HT1080 (cell line): ENCODE measurements at places on chromosomes 1 and 21. TPM values are rescaled to one million over a fixed set of nuclear protein-coding genes. Genes with fewer than 3 reads are reported as not detected.

The GBP3 gene
- total RNA-seq = 20.0 and 21.8 TPM in 2 replicates

- DNase-seq = no peak
Measured at GRCh38 chr1:40075266-40075665, 21.8 kb downstream of the PPT1 start.

- DNase-seq = no peak
Measured at GRCh38 chr1:47624531-47624930, 186.7 kb downstream of the FOXD2 start.

DNA sequence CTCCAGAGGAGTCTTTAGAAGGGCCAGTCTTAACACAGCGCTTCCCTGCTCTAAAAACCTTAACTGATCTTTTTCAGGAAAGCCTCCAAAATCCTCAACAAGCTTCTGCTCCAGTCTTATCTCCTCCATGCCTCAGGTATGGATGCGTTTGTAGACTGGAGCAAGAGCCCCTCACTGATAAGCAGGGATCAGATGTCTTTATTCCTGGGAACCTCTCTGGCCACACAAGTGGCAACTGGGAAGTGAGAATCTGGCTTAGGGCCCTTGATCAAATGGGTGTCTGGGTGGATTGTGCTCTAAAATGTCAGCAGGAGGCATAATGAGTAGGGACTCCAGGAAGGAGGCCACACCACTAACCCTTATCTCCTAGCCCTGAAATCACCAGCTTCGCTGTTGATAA, 1.4 kb downstream of the ZBTB8A start:
- DNase-seq = no peak

GRCh38 chr1:22866868-22867267, 105.8 kb downstream of the LACTBL1 start:
- DNase-seq = no peak

DNA sequence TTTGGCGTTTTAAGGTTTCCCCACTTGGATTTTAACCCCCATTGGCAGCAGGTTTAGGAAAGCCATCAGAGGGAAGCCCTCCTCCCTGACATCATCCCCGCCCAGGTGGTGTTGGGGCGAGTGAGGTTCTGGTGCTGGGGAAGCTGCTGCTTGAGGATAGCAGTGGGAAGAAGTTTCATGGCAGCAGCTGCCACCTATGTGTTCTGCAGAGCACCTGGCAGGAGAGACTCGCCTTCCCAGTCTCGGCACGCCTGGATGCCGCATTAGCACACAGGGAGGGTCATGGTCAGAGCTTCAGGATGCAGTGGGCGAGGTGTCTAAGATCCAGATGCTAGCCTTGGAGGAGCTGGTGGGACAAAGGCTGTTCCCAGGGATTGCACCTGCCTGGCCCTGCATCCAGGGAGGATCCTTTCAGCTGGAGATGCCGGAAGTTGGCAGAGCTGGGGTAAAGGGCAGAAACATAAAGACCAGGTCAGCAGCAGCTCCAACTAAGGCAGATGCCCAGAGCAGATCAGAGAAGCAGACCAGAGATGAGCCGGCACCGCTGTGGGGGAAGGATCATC, 33.9 kb downstream of the ABCG1 start:
- DNase-seq = no peak

The CELA3A gene
- total RNA-seq = not detected in 2 replicates

The CFHR3 gene
- 0.20 and 0.76 TPM in 2 replicates for total RNA-seq

DNA sequence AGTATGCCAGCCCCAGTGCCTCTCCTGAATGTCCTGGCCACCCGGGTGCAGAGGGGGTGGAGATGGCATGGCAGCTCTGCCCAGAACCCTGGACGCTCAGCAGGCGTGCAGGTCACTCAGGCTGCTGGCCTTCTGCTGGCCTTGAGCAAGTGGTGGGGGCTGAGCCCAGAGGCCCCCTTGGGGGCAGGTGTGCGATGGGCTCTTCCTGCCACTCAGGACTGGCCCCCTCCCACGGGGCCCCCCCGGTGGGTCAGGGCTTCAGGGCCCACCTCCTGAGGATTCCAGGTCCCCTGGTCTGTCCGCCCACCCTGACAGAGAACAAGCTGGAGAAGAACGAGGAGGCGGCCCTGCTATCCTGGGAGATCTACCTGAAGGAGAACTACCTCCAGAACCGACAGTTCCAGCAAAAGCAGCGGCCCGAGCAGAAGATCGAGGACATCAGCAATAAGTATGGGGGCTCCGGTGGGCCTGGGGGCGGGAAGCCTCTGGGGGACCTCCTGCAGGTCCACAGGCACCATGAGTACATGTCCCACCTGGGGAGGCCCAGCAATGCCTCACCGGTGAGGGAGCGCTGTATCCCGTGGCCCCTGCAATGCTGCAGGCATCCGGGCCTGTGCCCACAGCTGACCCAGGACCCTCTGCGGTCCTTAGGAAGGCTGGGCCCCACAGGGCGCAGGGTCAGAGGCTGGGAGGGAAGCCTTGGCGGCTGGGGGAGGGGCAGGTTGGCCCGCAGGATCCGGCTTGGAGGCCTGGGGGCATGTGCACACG, 37.0 kb upstream of the LRRC3 start:
- no peak for DNase-seq

DNA sequence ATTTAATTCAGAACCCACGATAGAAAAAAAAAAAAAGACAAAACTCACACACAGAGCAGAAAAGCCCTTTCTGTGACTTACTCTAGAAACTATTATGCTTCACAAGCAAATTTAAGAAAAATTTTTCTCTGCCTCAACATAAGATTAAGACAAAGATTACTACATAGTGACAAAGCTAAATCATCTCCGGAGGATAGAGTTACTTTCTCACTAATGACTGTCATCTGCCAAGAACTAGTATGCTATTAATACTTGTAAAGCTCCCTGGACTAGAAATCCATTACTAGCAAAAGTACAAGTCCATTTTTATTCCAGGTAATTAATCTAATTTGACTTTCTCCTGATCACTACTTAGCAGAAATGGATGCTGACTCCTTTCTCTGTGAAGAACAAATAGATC, 25.9 kb downstream of the GREM2 start:
- no peak for DNase-seq

DNA sequence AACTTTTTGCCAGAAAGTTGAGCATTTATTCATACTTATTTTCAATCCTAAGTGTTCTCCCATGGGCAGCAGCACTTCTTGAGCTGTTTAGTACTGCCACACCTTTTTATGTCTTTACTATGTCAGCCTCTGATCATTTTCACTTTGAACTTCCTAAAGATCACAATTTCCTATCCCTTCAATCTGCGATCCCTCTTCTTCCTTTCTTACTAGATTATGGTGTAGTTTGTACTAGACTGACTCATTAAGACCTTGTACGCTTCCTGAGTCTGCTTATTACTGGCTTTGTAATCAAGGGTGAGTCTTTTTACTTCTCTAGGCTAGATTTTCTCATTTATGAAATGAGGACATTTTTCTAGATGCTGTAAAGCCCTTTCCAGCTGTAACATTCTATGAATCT, 55.1 kb downstream of the LRIG2 start:
- DNase-seq = no peak

DNA sequence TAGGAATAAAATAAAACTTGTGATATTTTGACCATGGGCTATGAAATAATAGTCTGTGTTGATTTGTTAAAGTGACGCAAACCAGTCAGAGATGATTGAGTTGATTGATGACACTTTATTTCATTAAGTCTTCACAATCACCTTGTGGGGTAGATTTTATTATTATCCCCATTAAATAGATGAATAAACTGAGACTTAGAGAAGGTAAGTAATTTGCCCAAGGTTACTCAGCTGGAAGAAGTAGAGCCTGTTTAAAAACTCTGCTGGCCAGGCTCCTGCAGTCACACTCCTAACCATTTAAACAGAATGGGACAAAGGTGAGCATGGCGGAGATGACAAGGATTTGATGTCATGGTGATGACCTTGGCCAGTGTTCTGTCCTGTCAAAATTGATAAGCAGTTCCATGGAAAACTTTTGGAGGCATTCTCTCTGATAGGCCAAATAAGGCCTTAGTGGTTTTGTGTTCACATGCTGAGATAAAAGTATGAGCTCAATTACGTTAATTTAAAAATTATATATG, 22.7 kb upstream of the MCOLN3 start:
- DNase-seq = no peak

DNA sequence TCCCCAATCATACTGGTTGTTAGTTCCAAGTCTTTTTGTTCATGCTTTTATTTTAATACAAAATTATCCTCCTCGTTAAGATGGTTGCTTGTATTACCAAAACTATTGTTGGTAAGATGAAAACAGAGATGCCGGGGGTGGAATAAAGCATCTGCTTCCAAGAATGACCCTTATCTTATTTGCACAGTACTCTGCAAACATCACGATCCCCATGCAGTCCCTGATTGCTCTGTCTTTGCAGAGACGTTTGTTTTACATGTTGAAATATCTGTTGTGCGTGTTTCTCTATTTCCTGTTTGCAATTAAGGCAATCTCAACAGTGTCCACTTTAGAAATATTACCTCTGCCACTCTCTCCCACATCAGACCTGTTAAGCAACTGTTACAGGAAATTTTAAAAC, 141.3 kb upstream of the NCAM2 start:
- no peak for DNase-seq

- no peak for DNase-seq
Measured at GRCh38 chr1:16243215-16243610, 6.2 kb upstream of the CPLANE2 start.

GRCh38 chr1:202230061-202230938, 36.7 kb downstream of the LGR6 start:
- DNase-seq = no peak

- no peak for DNase-seq
Measured at GRCh38 chr1:2215909-2216766, 12.0 kb upstream of the SKI start.

The HTR1D gene
- total RNA-seq = 5.3 and 9.1 TPM in 2 replicates
